ENCODE measurements at places on chromosomes 16 and 17.
A peak's percentile ranks its signal among the peaks of the same experiment; 100 is the strongest.

DNA sequence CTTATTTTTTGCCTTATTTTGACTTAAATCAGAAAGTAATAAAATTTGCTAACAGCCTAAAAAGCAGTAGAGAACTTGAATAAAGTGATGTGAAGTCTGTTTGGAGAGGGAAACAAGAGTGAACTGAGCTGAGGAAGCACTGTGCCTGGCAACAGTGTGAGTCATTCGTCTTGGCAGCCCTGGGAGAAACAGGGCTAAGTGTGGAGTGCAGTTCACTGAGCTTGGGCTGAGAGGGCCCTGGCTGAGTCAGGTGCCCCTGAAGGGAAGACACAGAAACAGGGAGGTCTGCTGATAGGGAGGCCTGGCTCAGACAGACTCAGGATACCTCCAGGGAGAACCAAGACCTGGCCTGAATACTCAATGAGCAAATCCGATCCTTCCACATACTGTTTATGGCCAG lies 132.1 kb downstream of the HS3ST4 start:
- no peak for DNase-seq

- no peak for DNase-seq
Observed at GRCh38 chr16:22424161-22424937, 49.9 kb upstream of the CDR2 start.

DNA sequence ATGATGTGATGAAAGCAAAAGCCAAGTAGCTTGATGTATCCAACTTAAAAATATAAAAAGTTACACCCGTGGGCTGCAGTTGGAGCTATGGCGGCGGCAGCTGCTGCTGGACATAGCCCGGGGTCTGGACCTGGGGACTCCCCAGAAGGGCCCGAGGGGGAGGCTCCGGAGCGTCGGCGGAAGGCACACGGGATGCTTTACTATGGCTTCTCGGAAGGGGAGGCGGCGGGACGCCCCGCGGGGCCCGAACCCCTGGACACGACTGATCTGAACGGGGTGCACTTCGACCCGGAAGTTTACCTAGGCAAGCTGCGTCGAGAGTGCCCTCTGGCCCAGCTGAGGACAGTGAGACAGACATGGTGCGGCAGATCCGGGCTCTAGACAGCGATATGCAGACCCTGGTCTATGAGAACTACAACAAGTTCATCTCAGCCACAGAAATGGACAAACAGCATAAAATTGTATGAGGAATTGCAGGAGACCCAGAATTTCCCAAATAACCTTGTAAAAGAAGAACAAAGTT lies 109.5 kb upstream of the EEF2KMT start:
- DNase-seq: no peak

DNA sequence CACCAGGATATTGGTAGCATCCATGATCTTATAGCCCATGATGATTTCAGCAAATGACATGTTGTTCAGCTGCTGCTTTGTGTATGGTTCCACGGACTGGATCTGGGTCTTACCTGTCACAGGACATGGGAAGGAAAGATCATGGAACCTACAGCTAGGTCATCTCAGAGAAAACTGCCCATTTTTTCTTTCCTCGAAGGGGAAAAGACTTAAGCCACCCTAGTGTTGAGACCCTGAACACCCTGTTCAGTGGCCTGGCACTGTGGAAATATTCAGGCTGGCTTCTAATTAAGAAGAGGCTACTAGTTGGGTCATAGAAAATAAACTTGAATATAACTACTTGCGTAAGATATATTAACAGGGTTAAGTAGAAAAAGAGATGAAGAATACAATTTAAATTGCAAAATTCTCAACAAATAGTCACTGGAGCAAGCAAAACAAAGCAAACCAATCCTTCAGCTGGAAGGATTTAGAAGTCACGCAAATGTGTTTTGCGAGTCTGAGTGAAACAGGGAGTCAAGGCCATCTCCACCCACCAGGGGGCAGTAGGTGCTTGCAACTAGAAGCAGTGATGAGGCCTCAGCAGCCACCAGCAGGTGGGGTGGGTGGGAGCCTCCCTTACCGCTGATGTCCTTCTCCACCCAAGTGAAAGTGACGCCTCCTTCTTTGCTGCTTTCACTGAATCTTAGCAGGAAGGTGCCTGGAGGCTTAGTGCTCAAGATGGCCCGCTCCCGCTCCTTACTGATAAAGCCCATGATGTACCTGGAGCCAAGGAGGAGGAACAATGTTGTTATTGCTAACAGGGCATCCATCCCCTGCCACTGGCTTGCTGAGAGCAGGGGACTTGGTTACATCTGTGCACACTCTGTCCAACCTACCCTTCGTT lies 34.3 kb downstream of the STAT5A start:
- peak; percentile 96 for DNase-seq

DNA sequence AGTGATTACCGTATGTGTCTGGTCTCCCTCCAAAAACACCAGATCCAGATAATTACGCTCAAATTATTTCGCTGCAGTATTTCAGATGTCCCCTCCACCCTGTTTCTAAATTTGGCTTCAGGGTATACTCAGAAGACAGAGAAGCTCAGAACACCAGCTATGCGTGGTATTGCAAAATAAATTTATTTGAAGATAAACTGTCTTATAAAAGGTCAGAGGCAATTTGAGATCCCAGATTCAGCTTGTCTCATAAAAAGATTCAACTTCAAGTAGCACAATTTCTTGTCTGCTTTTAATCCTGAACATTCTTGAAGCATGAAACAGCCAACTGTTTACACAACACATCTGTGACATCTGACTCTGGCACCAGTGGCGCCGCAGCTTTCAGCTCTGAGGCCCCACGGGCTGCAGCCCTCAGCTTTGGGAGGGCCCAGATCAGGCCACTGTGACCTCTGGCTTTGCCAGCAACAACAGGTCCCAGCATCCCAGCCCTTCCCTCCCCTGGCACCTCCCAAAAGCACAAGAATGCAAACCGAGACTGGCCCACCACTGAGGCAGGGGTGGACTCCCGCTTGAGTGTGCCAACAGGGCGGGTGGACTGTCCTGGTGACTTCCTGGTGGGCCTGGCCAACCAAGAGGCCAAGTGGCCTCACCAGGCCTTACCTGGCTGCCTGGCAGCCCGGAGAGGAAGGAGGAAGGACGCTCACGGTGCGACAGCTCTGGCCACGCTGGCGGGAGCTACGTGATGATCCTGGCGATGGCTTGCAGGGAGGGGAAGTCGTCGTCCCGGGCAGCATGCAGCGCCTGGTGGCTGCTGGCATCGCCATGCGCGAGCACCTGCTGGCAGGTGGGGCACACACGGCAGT lies 8.0 kb downstream of the SYNGR3 start:
- DNase-seq: no peak

- DNase-seq: peak; percentile 27
Observed at GRCh38 chr17:39238311-39238972, 12.7 kb upstream of the STAC2 start.

DNA sequence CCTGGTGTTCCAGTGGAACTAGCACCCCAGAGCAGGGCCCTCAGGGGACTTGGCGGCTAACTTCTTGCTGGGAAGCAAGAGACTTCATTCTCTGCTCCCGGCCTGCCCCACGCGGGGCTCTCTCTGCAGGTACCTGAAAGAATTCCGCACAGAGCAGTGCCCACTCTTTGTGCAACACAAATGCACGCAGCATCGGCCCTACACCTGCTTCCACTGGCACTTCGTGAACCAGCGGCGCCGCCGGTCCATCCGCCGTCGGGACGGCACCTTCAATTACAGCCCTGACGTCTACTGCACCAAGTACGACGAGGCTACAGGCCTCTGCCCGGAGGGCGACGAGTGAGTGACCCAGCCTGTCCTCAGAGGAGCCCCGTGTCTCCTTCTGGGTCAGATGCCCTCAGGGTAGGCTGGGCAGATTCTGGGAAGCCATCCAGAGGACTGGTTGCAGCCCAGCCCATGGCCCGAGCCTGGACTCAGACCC lies 25.1 kb downstream of the UNK start:
- no peak for DNase-seq

- no peak for DNase-seq
Observed at GRCh38 chr16:49995720-49996119, 29.3 kb upstream of the CNEP1R1 start.

GRCh38 chr17:17176341-17176740 lies 29.8 kb downstream of the PLD6 start:
- DNase-seq: no peak

DNA sequence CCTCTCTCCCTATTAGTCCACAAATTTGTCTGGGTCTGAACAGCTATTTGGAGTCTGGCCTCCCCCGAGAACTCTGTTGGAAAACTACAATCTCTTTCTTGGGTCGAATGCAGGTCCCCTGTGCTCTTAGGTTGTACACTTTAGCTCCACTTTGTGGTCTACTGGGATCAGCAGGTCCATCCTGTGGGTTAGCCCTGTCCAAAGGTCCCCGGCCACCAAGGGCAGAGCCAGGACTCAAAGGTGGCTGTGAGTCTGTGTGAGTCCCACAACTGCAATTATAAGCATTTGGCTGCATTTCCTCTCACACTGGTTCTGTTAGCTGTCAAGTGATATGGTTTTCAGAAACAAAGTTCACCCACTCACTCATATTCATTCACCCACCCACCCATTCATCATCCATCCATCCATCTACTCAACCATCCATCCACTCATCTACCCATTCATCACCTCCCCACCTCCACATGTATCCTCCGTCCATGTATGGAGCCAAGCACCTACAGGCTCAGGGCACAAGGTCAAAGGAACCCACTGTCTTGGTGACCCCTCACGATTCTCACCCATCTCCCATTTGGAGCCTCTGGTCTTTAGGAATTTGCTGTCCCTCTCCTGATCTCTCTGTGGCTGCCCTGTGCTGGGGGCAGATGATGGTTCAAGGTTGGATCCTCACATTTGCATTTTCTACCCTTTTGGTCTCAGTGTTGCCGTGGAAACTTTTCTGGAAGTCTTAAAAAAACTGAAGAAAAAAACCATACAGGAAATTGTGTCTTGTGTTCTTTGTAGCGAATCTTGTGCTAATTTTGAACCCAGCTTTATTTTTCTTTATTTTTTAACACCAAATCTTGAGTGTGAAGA lies 45.8 kb downstream of the IRF8 start:
- no peak for DNase-seq

DNA sequence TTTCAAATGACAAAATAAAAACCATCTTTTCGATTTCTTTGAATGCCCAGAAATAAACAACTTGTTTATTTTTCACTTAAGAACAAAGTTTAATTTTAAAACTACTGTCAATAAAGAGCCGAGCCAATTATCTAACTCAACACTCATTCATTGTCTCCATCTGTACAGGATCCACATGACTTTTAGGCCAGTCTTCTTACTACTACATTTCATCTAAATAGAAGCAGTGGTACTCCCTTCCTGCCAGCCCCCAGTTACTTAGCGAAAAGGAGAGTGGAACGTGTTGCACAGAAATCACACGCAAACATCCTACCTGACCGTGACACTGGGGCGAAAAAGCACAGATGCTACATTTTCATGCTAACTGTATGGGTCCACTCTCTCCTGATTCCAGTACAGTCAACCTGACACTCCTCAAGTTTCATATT lies 1.2 kb downstream of the GNA13 start:
- no peak for DNase-seq

GRCh38 chr16:3922241-3922640 lies 41.7 kb upstream of the CREBBP start:
- DNase-seq: no peak

GRCh38 chr17:20306924-20307323 lies 160.4 kb downstream of the LGALS9B start:
- DNase-seq: no peak
